ENCODE measurements at places on chromosomes 5 and 9. TPM values are rescaled to one million over a fixed set of nuclear protein-coding genes. Genes with fewer than 3 reads are reported as not detected.

Gene ARHGEF37
- 7.1 TPM for total RNA-seq

Gene SLC34A3
- 0.81 TPM for total RNA-seq

Gene SPINK6
- total RNA-seq: not detected

Gene GMCL2
- not detected for total RNA-seq

Gene SLC6A18
- 0.48 TPM for total RNA-seq

Gene GCNT4
- total RNA-seq: 8.3 TPM

Gene BAAT
- 0.53 TPM for total RNA-seq

Gene ADAMTSL1
- total RNA-seq: 6.0 TPM

Gene LECT2
- not detected for total RNA-seq

Gene PAIP1
- 79.9 TPM for total RNA-seq

Gene TCF7
- total RNA-seq: 11.7 TPM

Gene SPATA9
- 0.29 TPM for total RNA-seq

Gene RELL2
- total RNA-seq: 6.9 TPM

Gene ADRA1B
- total RNA-seq: 9.9 TPM

Gene PCDHB12
- total RNA-seq: 2.3 TPM

Gene SUSD3
- 1.5 TPM for total RNA-seq

Gene ZNF354B
- 20.2 TPM for total RNA-seq

Gene ARHGEF39
- 14.2 TPM for total RNA-seq

Gene OR1Q1
- not detected for total RNA-seq

Gene FAM120AOS
- 46.7 TPM for total RNA-seq

Gene DIAPH1
- total RNA-seq: 79.6 TPM

Gene TERT
- total RNA-seq: 1.7 TPM

Gene EDIL3
- total RNA-seq: 15.4 TPM

Gene KIF4B
- total RNA-seq: 0.14 TPM

Gene LOX
- 0.90 TPM for total RNA-seq

Gene PLAC8L1
- 0.95 TPM for total RNA-seq

All from type B pancreatic cell (in vitro differentiated cells).